Mesothelial cell of epicardium (in vitro differentiated cells): ENCODE measurements at places on chromosomes 7 and 10. TPM values are rescaled to one million over a fixed set of nuclear protein-coding genes. Genes with fewer than 3 reads are reported as not detected.

Gene TMEM213
- not detected in 3 replicates for total RNA-seq

Gene NEBL
- total RNA-seq = 13.0 to 13.7 TPM (median 13.0 TPM) in 3 replicates

Gene OR6V1
- not detected in 3 replicates for total RNA-seq

Gene UNCX
- not detected in 3 replicates for total RNA-seq

Gene GNA12
- total RNA-seq = 54.8 to 57.1 TPM (median 57.1 TPM) in 3 replicates

Gene EN2
- total RNA-seq = not detected in 3 replicates
